ENCODE measurements at places on chromosomes 5 and 9.

DNA sequence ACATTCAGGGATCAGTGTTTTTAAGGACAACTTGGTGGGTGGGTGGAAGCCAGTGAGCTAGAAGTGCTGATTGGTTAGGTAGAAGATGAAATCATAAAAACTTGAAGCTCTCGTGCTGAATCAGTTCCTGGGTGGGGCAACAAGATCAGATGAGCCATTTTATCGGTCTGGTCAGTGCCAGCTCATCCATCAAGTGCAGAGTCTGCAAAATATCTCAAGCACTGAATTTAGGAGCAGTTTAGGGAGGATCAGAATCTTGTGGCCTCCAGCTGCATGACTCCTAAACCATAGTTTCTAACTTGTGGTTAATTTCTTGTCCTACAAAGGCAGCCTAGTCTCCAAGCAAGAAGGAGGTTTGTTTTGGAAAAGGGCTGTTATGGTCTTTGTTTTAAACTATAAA, 166.4 kb downstream of the FAM170A start:
- no peak for DNase-seq

GRCh38 chr9:14098486-14099180, 215.3 kb downstream of the NFIB start:
- no peak for DNase-seq

DNA sequence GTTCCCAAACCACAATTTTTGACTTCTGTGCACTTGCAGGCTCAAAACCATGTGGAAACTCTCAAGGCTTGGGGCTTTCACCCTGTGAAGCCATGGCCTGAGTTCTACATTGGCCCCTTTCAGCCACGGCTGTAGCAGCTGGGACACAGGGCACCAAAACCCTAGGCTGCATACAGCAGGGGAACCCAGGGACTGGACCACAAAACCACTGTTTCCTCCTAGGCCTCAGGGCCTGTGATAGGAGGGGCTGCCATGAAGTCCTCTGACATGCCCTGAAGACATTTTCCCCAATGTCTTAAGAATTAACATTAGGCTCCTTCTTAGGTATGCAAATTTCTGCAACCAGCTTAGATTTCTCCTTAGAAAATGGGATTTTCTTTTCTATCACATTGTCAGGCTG, 312.1 kb upstream of the TUSC1 start:
- no peak for DNase-seq

DNA sequence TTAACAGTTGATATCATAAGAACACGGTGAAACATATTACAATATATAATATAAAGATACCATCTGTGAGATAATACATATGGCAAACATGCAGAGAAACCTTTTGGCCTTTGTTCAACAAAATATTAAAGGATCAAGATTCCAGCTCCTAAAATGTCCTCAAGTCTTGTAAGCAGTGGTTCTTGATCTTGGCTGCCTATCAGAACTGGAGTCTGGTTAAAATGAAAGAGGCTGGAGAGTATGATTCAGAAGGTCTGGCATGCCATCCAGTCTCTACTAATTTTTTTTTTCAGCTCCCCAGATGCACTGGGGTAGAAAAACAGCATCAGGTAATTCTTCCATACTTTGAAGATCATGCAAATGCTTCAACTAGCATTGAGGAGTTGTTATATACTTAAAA, 83.2 kb downstream of the TNC start:
- DNase-seq, result peak; percentile 79

- no peak for DNase-seq
These were observed 140.2 kb upstream of the SGCD start for GRCh38 chr5:156186760-156187159.

GRCh38 chr9:98572054-98572627, 136.6 kb downstream of the GABBR2 start:
- DNase-seq, result no peak

GRCh38 chr5:75433814-75434506, 77.5 kb downstream of the CERT1 start:
- DNase-seq, result peak; percentile 42

DNA sequence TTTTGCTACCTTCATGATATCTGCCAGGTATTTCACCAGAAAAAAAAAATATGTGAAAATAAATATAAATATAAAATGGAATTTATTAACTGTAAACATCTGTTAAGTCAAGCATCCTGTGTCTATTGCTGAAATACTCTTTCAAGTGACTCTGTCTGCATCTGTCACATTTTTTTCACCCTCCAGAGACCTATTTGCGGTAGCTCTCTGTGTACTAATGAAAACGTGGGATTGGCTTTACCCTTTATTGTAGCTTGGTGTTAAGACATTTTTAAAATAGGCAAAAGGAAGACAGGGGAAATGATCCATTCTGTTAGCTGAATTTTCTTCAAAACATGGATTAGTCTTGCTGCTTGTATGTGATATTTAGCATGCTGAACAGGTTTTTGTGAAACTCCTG, 536.0 kb upstream of the WWC1 start:
- no peak for DNase-seq

- DNase-seq, result no peak
These were observed 319.5 kb upstream of the MSX2 start for GRCh38 chr5:174404848-174405247.

- no peak for DNase-seq
These were observed 62.0 kb downstream of the SUSD1 start for GRCh38 chr9:112112941-112113681.

DNA sequence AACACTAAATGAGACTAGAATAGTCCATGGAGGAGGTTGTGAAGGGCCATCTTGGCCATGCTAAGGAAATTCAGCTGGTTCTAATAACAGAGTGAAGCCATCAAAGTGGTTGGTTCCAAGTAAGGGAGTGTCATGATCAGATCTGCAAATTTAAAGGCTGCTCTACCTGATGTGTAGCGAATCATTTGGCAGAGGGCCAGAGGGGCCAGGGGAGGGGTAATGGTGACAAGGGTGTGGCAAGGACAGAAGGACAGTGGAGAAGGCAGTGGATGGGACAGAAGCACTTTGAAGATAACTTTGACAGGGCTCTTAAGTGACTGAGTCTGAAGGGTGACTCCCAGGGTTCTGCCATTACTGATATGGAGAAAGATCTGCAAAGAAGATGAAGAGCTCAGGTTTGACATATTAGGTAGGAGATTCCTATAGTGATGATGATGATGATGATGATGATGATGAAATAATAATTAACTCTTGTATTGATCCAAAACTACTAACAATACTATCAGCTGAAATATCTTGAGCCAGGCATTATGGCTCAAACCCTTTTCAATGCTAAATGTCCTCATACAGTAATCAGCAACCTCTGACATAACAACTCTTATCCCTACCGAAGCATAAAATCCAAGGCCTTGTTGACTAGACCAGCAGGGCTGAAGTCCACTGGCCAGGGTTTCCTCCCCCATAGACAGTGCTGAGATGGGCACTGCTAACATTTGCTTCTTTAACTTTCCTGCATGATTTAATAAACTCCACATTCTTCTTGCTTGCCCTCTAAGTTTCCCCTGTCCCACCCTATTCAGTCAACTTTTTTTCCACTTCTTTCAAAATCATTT, 20.0 kb downstream of the KIAA1191 start:
- no peak for DNase-seq

GRCh38 chr5:41761663-41762062, 108.6 kb downstream of the OXCT1 start:
- DNase-seq, result no peak

GRCh38 chr9:5799314-5799713, 33.6 kb downstream of the ERMP1 start:
- DNase-seq, result peak; percentile 58

GRCh38 chr5:144032375-144032774, 138.1 kb downstream of the YIPF5 start:
- DNase-seq, result no peak

- DNase-seq, result no peak
These were observed 106.2 kb downstream of the LHFPL2 start for GRCh38 chr5:78542321-78542840.

GRCh38 chr9:122394265-122395125, 23.7 kb downstream of the PTGS1 start:
- DNase-seq, result peak; percentile 96

DNA sequence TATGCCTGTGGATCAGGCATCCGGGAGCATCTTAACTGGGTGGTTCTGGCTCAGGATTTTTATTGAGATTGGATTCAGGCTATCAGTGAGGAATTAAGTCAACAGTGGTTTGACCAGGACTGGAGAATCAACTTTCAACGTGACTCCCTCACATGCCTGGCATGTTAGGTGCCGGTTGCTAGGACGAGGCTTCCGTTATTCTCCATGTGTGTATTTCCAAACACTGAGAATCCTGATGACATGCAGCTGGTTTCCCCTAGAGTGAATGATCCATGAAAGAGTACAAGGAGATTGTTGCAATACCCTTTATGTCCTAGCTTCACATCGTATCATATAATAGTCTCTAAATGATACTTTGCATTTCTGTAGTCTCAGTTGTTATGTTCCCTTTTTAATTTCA, 529.2 kb downstream of the ANXA1 start:
- peak; percentile 32 for DNase-seq

DNA sequence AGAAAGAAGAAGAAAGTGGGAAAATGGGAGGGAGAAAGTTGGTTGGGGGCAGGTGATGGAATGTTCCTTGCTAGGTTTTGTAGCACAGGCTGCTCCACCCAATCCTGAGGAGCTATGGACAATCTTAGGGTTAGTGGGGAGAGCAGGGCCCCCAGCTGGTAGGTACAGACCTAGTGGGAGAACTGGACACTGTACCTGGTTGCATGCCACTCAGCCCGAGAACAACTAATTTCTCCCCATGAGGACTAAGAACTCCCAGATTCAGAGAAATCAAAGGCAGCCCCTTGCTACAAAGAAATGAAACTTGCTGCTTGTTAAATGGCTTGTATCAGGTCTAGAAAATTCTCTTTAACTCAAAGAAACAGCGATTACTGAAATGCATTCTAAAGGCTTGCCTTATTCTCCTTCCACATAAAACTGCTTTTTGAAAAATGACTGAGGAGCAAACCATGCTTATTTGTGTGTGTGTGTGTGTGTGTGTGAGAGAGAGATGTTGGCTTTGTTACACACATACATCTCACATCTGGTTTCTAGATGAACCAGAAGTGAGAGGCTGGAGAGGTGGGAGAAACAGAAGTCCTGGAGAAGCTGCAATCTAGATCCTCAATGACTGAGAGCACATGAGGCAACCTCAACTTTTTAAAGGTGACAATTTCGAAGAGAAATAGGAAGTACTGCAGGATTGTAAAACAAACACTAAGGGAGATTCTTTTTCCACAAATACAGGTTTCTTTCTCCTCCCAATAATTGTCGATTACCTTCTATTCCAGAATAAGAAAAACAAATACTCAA, 28.9 kb downstream of the FYB1 start:
- no peak for DNase-seq

DNA sequence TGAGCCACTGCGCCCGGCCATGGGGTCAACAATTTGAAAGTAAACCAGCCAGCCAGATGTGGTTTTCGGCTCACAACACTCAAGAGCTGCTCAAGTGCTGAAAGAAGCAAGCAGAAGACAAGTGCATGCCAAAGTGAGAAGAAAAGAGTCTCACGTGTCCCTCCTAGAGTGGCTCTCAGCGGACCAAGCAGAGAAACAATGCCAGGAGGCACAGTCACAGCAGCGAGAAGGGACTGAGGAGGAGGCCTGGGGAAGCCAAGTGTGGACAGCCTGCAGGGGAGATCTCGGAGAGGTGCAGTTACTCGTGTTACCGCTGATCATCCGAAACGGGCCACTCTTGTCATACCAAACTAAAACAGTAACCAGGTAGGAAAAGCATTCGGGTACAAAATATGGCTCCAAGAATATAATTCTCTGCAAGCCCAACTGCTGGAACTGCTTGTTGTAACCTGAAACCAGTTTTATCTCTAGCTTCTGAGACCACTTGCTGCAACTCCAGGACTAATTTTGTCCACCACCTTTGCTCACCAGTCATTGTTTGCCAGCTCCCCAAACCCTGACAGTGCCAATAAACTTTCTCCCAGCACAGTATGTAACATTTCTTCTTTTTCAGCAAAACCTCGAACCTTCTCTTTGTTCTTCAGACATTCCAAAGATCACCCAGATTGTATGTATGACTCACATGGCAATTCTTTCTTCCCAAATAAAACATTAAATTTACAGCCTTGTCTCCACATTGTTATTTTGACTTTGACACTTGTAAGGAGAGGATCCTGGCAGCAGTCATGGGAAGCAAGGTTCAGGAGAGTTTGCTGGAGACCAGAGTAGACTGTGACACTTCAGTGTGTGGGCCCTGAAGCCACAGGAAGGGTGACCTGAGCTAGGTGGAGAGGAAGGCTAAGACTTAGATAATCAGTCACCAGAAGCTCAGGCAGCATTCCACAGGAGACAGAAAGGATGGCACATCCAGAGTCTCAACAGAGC, 6.3 kb downstream of the SLC35D2 start:
- DNase-seq, result no peak

DNA sequence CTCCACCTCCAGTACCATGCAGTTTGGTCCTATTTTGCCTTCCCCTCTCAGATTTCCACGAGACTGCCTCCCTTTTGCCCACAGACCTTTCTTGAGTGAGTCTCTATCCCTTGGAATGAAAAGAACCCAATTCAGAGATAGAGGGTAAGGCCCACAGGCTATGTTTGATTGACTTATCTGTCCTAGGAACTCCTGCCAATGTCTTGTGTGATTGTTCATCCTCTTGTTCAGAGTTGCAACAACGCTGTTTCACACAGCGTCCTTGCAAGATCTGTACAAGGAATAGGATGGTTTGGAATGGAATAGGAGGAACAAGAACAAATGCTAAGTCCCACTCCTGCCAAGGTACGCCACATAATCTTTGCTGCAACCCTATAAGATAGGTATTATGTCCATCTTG, 142.2 kb upstream of the ABCA1 start:
- DNase-seq, result no peak

- DNase-seq, result peak; percentile 85
These were observed at the start of gene SELENOP for GRCh38 chr5:42811591-42812446. Gene SELENOP, minus strand, starts transcription at chr5:42811892. Its CDS starts 3,539 bp downstream, at chr5:42808353.

GRCh38 chr9:124454296-124454695, 4.0 kb downstream of the ADGRD2 start:
- no peak for DNase-seq

GRCh38 chr9:97802276-97802675, 50.8 kb upstream of the FOXE1 start:
- DNase-seq, result no peak

- DNase-seq, result no peak
These were observed 54.9 kb downstream of the WDR41 start for GRCh38 chr5:77437194-77437593.
